Omental fat pad (tissue), 4 donors: ENCODE measurements at places on chromosomes 1 and 21. TPM values are rescaled to one million over a fixed set of nuclear protein-coding genes. Genes with fewer than 3 reads are reported as not detected.

The CFAP74 gene
- not detected for total RNA-seq

The TPRG1L gene
- total RNA-seq, result 53.0 TPM

The MROH7 gene
- 2.2 TPM for total RNA-seq

The PRRX1 gene
- 44.0 TPM for total RNA-seq

The SYT14 gene
- total RNA-seq, result not detected

The TRIM67 gene
- total RNA-seq, result not detected

The MATN1 gene
- total RNA-seq, result 0.84 TPM

The NMNAT2 gene
- 11.3 TPM for total RNA-seq

The SERINC2 gene
- total RNA-seq, result 12.2 TPM
